Activated CD4-positive, alpha-beta T cell treated with anti-CD3 and anti-CD28 coated beads, Interleukin-2, amount 50 U/mL, for 16 hours (primary cell): ENCODE measurements at places on chromosomes 11 and 22.

GRCh38 chr11:45551191-45551713 is 114.2 kb downstream of the CHST1 start:
- DNase-seq: no peak

GRCh38 chr11:133366147-133366546 is 166.2 kb downstream of the OPCML start:
- no peak for DNase-seq

GRCh38 chr11:1292018-1292643 is 17.3 kb downstream of the TOLLIP start:
- no peak for DNase-seq

DNA sequence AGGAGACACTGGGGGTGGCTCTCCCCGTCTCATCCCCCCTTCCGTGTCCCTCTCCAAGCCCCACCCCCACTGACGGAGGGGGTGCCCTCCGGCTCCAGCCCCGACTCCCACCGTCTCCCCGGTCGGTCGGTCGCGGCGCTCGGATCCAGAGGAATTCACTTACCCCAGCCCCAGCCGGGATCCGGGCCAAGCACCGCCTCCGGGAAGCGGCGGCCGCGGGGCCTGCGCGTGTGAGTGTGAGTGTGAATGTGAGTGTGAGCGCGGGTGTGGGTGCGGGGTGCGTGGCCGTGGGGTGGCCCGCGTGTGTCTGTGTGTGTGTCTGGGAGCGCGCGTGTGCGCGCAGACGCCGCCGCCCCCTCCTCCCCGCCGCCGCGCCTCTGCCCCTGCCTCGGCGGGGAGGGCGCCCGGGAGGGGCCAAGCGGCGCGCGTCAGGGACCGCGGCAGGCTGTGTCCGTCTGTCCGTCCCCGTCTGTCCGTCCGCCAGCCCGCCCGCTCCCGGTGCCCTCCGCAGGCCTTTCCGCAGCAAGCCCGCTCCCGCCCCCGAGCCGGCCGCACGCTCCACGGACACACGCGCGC is at the start of gene ELFN2:
ELFN2 (minus strand) TSS at position 345 of the 576 bp plus-strand sequence. CDS start 51,945 bp downstream, outside the sequence.
- DNase-seq: no peak

GRCh38 chr22:31544481-31545480 is 48.4 kb downstream of the SFI1 start:
- DNase-seq: no peak

DNA sequence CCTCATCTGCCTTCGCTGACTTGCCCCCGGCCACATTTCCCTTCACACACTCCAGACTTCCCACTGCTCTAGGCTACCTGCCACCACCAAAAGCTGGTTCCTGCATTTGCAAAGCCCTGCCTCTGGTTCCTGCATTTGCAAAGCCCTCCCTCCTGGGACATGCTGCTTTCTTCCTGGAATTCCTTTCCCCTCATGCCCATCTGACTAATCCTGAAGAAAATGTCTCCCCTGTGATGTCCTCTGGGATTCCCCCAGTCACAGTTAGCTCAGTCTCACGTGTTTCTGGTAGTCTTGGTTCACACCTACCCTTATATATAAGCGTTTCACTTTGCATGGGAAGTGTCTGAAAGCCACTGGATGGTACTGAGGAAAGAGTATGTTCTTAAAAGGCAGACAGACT is 206.9 kb downstream of the DBX1 start:
- DNase-seq: no peak

GRCh38 chr11:43243927-43244326 is 67.9 kb upstream of the API5 start:
- no peak for DNase-seq

GRCh38 chr11:87804176-87804575 is 371.1 kb downstream of the RAB38 start:
- DNase-seq: no peak

GRCh38 chr22:19878461-19879245 is 24.0 kb upstream of the GNB1L start:
- no peak for DNase-seq

GRCh38 chr22:38033522-38034277 is 23.5 kb upstream of the PICK1 start:
- no peak for DNase-seq

DNA sequence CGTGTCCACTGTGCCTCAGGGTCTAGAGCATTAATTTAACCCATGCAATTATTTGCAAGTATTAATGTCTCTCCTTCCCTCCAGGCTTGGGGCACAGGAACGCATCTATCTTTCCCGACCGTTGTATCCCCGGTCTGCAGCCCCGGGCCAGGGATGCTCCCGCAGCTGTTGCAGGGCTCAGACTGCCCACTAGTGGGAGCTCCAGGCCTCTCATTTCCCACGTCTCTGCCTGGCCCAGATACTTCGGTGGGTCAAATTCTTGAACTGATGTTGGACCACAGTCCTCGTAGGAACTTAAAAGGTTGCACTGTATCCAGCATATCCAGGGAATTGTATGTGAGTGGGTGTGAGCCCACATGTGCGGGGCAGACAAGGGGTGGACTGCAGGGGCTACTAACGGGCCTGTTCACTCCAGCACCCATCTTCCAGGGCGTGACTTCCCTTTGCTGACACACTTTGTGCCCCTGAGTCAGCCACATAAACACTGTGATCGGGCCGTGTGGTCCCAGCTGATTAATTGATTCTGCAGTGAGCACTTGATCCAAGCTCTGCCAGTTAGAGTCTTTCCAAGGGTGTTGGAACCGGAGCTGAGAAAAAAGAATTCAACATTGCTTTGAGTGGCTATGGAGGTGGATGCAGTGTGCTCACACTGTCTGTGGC is 451.3 kb downstream of the TBC1D22A start:
- peak; percentile 58 for DNase-seq
